Lower lobe of right lung (tissue), 2 donors: ENCODE measurements at places on chromosomes 7 and 10. TPM values are rescaled to one million over a fixed set of nuclear protein-coding genes. Genes with fewer than 3 reads are reported as not detected.

The PDIA4 gene
- 123 TPM for total RNA-seq

The HKDC1 gene
- total RNA-seq: 5.9 TPM

The TAS2R5 gene
- total RNA-seq: 2.2 TPM

The MINDY4 gene
- total RNA-seq: 13.8 TPM

The GPR15LG gene
- not detected for total RNA-seq

The AKR1E2 gene
- 11.3 TPM for total RNA-seq

The AASS gene
- 24.2 TPM for total RNA-seq

The GNG11 gene
- total RNA-seq: 23.2 TPM

The GNAI1 gene
- 32.1 TPM for total RNA-seq

The GIMAP4 gene
- total RNA-seq: 95.7 TPM

The GHRHR gene
- total RNA-seq: not detected

The C10orf62 gene
- total RNA-seq: not detected

The TRIM74 gene
- total RNA-seq: 1.1 TPM

The RNF133 gene
- 1.0 TPM for total RNA-seq

The ZPBP gene
- not detected for total RNA-seq

The PPP1R17 gene
- total RNA-seq: not detected

The PRRT4 gene
- total RNA-seq: 0.47 TPM

The CEP55 gene
- 1.4 TPM for total RNA-seq

The CYP3A5 gene
- 15.5 TPM for total RNA-seq

The MYOZ1 gene
- 2.9 TPM for total RNA-seq

The TRIM50 gene
- total RNA-seq: not detected

The SLC26A5 gene
- total RNA-seq: 1.8 TPM

The AOAH gene
- 29.2 TPM for total RNA-seq
